ENCODE measurements at places on chromosomes 13 and 19. TPM values are rescaled to one million over a fixed set of nuclear protein-coding genes. Genes with fewer than 3 reads are reported as not detected.
A peak's percentile ranks its signal among the peaks of the same experiment; 100 is the strongest.

DNA sequence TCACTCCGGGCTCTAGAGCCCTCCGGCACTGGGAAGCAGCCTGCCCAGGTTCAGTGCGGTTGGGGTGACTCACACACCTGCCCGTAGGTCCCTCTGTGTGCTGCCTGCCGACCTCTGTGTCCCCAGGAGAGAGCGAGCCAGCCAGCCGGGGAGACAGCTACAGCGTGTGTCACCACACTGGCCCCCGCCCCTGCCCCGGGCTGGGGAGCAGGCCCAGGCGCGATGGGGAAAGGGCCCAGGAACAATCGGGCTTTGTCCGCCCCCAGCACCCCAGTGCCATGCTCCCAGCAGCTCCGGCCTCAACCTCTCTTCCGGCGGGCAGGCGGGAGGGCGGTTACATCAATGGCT is at the start of gene KLK6:
TSS of gene KLK6 (minus strand) at position 179 of the 348 bp plus-strand sequence. CDS start 1,487 bp downstream, outside the sequence.
- no peak for DNase-seq

DNA sequence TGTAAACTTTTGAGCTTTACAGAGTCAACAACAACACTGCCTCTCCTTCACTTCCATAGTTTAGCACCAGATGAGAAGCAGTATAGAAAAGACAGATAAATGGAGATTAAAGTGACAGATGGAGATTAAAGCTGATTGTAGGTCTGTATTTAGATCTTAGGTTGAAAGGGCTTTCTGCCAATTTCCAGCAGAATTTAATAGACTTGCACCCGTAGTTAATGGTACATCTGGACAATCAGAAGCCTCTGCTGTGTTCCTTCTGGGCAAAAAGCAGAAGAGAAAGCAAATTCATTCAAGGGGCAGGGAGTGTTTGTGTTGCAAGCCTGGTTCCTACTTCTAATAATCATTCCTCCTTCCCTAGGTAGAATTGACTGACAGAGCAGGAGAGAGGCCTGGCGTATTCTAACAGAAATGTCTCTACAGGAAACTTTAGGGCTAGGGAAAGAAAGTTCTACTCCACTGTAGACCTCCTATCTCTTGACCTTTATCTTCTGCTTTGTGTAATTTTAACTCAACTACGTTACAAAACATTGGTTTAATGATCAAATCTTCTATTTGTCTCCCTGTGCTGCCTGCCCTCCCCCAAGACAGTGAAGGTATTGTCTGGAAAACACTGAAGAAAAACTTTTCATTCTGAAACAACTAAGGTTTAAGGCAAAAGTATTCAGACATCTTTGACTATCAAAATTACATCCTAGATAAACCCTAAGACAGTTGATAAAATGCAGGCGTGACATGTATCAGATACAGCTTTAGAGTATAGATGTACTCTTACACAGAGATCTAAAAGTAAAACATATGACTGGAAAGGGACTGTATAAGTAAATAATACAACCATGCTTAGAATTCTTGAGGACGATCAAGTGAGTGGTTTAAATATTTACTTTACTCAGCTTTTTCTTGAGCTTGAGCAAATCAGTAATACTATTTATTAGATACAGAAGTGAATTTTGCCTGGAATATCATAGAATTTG is 44.4 kb downstream of the GPC6 start:
- no peak for DNase-seq

DNA sequence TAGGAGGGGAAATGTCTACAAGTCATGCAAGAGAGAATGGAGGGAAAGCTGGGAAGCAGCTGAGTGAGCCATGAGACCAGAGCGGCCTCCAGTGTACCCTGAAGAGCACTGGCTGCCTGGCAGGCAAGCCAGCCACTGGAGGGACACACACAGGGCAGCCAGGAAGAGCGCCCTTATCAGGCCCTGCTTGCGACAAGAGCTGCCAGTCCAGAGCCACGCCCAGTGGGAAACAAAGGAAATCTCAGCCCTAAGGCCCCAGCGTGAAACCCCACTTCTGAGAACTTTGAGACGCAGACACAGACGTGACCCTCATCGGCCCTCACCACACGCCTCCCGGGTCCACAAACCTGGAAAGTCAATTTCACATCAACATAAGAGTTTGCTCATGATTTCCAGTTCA is 105.0 kb downstream of the STK24 start:
- peak; percentile 64 for DNase-seq

GRCh38 chr13:97851269-97851668 is 102.2 kb upstream of the IPO5 start:
- DNase-seq = no peak

- DNase-seq = no peak
Observed at GRCh38 chr13:45396533-45397095, 21.6 kb downstream of the SLC25A30 start.

- no peak for DNase-seq
Observed at GRCh38 chr19:39971380-39972035, 543 bp downstream of the PSMC4 start.

- DNase-seq = peak; percentile 38
Observed at GRCh38 chr19:23470873-23471545, 75.7 kb upstream of the ZNF91 start.

DNA sequence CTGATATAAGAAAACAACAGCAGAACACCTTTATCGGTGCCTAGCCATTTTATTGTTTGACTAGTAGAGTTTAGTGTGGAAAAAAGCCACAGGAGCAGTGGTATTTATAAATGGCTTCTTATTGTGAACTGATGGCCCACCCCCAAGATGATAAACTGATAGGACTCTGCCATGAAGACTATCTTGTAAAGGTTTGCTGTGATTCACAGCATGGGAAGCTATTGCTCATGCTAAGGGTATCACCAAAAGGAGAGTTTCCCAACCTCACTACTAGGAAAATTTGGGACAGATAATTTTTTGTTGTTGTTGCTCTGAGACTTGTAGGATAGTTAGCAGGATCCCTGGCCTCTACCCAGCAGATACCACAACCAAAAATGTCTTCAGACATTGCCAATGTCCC is 12.0 kb upstream of the SLC7A1 start:
- DNase-seq = no peak

Gene FFAR2
- 0.54 TPM for polyA plus RNA-seq

Gene ATXN8OS
- 0.06 TPM for polyA plus RNA-seq

Gene JOSD2
- 85.7 TPM for polyA plus RNA-seq

DNA sequence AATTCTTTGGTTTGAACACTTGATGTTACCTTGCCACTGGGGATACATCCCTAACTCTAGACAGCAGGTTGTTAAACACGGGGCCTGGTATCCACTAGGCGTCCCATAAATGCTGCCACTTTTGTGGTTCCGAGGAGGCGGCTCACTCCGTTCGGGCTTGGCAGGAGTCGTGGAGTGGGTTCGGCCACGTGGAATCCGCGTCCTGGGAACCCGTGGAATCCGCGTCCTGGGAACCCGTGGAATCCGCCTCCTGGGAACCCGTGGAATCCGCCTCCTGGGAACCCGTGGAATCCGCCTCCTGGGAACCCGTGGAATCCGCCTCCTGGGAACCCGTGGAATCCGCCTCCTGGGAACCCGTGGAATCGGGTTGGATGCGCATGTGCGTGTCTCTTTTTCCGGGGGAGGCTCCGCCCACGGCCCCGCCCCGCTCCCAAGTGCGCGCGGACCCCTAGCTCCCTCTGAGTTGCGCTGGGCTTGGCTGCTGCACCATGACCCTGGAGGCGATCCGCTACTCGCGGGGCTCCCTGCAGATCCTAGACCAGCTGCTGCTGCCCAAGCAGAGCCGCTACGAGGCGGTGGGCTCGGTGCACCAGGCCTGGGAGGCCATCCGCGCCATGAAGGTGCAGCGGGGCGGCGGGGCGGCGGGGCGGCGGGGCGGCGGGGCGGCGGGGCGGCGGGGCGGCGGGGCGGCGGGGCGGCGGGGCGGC is at the start of gene MRI1:
TSS of gene MRI1 (plus strand) at position 422 of the 707 bp plus-strand sequence. CDS start at position 489, 67 bp downstream.
- DNase-seq = peak; percentile 91

GRCh38 chr19:36605877-36606478 is 865 bp downstream of the ZNF382 start:
- no peak for DNase-seq

DNA sequence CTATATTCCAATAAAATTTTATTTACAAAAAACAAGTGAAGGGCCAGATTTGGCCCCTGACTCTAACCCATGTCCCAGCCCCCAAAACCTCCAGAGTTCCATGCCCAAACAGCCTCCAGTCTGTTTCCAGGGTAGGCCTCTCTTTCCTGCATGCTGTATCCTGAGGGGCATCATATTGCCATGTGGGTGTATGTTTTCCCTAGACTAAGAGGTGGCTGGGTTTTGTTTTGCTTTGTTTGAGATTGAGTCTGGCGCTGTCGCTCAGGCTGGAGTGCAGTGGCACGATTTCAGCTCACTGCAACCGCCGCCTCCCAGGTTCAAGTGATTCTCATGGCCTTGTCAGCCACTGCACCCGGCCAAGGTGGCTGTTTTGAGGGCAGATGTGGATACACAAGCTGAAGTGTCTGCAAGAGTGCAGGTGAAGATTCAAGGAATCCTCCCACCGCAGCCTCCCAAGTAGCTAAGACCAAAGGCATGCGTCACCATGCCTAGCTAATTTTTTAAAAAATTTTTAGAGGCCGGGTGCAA is 23.6 kb upstream of the LSM14A start:
- DNase-seq = no peak

Gene RNF113B
- not detected for polyA plus RNA-seq

DNA sequence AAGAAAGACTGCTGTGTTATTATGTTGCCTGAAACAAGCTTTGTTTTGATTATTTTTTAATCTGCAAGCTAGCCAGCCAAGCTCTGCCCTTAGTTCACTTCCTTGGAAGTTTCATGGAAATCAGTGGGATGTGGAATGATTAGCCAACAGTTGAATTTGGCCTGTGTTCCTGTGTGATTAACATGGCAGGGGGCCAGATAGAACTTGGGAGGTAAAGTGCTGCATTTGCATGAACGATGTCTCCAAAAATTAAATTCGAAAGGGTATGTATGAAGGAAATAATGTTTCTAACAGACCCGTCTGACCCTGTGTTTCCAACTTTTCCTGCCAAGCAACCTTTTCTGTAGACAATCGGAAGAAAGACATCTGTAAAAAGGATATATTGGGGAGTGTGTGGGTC is 32.2 kb downstream of the UFM1 start:
- DNase-seq = no peak

DNA sequence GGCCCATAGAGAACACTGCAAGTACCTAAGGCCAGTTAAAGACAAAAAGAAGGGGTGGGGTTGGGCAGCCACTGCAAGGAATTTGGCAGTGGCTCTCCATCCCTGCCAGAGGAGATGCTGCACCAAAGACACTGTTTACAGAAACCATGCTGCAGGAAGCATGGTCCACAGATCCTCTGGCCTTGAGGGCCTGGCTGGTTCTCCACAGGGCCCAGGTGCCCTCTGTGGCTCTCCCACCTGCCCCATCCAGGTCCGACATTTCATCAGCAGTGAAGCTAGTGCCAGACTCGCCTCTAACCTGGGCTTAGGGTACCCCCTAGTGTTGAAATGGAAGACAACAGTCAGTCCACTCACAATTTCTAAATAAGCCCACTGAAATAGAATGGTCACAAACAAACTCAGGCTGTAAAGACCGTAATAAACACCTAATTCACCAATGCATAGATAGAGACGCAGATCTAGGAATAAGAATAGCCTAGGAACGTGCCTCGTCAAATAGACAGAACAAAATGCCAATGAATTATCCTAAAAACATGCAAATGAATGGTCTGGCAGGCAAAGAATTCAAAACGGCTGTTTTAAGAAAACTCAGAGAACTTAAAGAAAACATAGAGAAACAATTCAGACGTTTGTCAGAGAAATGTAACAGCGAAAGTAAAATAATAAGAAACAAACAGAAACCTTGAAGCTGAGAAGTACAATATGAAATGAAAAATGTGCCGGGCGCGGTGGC is 23.3 kb downstream of the LYPD4 start:
- peak; percentile 50 for DNase-seq

Gene IQCN
- 5.4 TPM for polyA plus RNA-seq

DNA sequence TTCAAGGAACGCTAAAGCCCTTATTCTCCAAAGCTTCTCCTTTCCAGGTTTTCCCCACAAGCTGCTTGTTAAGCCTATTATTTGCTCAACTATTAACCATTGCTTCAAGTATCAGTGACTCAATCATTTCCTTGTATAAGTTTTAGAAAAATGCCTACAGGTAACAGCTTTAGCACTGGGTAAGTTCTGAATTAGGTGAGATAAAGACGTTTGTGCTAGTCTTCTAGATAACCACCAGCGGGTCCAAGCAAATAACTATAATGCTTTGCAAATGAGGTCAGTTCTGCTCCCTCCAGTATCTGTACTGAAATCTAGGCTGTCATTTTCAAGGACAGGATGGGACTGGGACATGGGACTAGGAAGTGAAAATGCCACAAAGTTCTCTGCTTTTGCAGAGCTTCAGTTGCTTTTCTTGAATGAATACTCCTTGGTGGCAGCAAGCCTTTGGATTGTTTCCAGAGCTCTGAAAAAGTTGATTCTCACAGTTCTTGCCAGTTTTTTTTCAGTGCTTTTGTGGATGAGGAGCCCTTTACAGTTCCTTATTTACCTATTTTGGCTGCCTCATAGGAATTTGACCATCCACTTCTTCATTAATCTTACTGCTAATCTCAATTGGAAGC is 1487.7 kb downstream of the EFNB2 start:
- DNase-seq = no peak

GRCh38 chr13:104140552-104140951 is 1074.3 kb upstream of the SLC10A2 start:
- no peak for DNase-seq

GRCh38 chr13:23687614-23688013 is 117.4 kb downstream of the TNFRSF19 start:
- no peak for DNase-seq

DNA sequence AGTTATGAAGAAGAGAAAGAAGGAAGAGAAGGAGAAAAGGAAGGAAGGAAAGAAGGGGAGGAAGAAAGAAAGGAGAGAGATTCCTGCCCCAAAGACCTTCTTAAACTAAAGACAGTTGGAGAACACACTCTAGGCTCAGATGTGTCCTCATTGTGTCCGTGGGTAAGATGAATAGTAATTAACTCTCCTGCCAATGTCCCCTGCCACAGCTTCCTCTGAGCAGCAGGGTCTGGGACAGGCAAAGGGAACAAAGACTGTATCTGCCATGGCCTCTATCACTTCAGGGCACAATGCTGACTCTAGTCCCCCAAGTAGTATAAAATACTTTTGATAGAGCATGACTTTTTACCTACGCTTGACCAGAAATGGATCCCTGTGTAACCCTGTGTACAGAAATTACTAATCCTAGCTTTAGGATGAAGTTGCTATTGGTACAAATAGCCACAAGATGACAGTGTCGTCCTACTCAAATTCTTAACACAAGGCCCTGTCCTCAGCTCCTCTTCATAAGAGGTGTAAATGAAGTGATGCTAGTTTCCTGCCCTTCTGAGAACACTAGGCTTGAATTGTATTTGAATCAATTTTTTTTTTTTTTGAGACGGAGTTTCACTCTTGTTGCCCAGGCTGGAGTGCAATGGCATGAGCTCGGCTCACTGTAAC is 186.2 kb upstream of the GPR12 start:
- peak; percentile 76 for DNase-seq

All from small intestine (tissue), 16 donors.